Ecto neural progenitor cell (in vitro differentiated cells): ENCODE measurements at places on chromosomes 7 and 10.

DNA sequence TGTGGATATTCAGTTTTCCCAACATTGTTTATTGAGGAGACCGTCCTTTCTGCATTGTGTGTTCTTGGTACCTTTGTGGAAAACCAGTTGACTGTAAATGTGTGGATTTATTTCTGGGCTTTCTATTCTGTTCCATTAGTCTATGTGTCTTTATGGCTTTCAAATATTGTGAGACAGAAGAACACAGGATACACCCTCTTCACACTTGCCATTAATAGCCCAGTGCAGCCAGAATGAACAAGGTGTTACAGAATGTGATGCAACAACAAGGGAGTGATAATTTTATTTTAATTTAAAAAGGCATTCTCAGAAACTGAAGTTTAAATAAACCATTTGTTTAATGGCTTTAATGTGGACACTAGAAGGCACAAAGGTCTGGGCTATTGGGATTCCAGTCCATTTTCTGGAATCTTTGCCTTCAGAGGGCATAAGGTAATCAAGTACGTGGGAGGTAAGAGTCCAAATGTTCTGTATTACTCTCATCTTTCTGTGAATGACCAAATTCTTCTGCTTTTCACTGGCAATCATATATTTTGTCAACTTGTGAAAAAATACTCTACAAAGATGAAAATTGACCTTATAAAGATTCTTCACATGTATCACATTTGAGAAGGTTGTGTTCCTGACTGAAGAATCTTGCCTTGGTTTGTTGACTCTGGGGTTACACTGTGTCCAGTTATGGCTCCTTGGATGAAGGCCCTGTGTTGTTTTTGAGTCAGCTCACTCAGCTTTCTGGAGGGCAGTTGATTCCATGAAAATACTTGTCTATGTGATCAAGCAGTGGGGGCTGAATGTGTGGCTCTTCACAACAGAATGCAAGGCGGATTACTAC is 962.7 kb downstream of the LRMDA start:
- no peak for DNase-seq

GRCh38 chr7:25059576-25059975 is 65.5 kb downstream of the CYCS start:
- DNase-seq, result no peak

- DNase-seq, result no peak
Measured at GRCh38 chr10:75424571-75424970, 6.9 kb upstream of the LRMDA start.

DNA sequence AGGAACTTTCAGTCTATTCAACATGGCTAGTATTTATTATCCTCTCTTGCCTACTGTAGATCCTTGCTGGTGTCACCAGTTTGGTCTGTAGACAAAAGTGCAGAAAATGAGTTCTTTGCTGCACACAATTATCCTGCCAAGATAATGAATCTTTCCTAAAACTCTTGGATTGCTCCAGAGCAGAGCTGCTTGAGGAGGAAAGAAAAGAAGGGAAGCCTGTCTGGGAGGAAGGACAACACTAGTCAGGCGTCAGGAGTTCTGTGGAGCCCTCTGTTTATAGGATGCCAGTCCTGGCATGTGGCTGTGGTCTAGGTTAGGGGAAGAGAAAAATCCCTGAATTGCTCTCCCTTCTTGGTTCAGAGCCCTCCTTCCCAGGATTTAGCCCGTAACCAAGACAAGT is 430.0 kb upstream of the GALNT17 start:
- no peak for DNase-seq

- no peak for DNase-seq
Measured at GRCh38 chr7:148838905-148839304, 45.2 kb downstream of the EZH2 start.

DNA sequence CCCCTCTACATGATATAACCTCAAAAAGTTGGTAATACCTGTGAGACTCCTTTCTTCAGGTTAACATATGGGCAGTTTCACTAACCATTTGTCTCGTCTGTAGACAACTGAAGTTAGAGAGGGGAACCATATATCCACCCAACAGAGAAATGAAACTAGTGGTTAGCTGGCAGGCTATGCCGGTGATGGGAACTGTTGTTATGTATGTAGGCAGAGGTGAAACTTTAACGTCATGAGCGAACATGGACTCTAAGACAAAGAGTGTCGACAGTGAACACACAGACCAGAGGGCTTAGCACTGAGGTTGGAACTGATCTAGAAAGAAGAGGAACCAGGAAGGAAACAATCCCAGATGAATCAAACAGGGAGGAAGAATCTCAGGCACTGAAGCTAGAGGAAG is 112.4 kb downstream of the ELMO1 start:
- DNase-seq, result no peak

DNA sequence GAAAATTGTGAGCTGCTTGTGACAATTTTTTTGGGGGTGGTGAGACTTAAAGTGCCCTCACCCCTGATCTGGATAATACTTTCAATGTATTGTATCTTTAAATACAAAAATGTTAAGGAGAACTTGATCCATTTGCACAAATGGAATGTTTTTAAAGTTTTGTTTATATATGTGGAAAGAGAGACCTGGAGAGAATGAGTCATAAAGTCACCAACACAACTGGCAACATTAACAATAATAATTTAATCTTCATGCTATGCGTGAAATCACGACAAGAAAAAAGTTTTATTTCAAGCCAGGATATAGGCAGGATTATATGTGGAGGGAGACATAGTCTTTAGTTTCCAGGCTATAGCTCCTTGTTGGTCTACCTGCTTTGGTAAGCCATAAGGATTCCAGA is 537.5 kb downstream of the GPAM start:
- no peak for DNase-seq

GRCh38 chr7:85021101-85021704 is 165.7 kb downstream of the SEMA3D start:
- DNase-seq, result no peak

DNA sequence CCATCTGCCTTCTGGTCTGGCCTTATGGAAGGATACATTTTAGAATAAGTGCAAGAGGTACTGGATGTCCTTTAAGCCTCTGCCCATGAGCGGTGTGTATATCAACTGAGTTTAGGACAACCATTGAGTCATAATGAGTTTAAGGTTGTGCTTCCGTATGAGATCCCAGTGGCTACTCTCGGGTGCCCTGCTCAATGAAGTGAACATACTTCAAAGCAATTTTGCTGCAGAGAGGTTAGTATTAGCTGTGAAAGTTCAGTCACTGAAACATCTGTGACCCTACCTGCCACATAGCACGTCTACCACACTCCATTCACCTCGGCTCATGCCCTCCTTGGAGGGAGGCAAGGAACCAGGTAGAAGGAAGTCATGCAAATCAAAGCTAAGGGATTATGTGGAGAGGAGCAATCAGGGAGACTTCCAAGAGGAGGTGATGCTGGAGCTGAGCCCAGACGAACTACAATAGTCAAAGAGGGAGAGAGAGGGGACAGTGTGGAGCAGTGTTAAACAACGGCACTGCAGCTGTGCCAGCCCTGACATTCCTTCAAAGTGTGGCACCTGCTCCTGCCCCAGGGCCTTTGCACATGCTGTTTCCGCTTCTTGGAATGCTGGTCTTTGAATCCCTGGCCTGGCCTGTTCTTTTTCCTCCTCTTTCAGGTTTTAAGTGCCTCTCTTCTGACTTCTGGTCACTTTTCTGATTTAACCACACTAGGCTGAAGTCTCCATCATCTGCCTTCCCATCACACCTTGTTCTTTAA is 25.4 kb downstream of the BTBD16 start:
- no peak for DNase-seq

DNA sequence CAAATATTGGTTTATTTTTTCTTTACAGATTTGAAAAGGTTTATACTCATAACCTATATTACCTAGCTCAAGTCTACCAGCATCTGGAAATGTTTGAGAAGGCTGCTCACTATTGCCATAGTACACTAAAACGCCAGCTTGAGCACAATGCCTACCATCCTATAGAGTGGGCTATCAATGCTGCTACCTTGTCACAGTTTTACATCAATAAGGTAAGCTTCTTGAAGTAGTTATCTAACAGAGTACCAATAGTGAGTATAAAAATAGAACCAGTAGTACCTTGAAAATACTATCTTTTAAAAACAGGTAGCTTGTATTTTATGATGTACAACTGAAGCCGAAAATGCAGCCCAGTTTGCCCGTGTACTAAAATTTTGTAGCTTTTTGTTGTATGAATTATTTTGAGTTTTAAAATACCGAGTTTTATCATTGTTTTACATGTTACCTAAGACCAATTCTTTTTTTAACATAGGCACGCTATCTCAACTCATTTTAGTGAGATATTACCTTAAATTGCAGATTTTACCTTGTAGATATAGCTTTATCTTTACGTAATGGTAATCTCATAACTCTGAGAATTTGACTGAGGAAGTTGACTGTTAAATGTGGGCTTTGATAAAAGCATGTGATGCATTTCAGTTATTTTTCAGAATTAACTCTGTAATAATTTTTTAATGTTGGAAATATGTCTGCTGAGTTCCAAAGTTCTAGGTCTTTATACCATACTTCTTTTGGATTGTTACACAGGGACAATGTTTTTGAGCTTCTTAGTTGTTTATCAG is 17.3 kb downstream of the KIFBP start:
- no peak for DNase-seq

DNA sequence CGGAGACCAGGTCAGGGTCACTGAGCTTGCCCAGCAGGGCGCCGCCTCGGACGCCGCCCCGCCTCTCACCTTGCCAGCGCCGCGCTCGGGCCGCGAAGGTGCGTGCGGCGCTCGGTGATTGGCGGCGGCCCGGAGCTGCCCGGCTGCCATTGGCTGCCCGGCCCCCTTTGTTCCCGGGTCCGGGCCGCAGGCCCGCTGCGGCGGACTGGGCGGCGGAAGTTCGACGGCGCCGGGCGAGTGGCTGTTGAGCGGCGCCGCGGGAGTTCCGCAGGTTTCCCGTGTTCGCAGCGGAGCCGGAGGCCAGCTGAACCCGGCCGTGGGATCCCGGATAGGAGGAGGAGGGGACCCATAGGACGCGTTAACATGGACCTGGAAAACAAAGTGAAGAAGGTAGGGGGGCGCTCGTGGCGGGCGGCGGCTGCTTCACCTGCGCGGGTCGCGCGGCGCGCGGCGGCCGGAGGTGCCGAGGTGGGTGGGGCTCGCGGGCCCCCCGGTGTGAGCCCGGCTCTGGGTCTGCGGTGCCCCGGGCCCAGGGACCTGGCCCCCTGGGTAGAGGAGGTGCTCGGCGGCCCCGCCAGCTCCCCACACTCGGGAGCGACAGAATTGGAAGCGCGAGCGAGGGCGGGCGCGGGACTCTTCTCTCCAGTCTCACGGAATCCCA is at the start of gene TES:
TSS of gene TES (plus strand) at position 195 of the 661 bp plus-strand sequence. CDS start at position 364, 169 bp downstream.
- DNase-seq, result peak; percentile 78

- peak; percentile 78 for DNase-seq
Measured at GRCh38 chr10:70381471-70382421, 679 bp downstream of the LRRC20 start.

GRCh38 chr7:116135306-116135705 is 75.0 kb upstream of the TES start:
- DNase-seq, result no peak

DNA sequence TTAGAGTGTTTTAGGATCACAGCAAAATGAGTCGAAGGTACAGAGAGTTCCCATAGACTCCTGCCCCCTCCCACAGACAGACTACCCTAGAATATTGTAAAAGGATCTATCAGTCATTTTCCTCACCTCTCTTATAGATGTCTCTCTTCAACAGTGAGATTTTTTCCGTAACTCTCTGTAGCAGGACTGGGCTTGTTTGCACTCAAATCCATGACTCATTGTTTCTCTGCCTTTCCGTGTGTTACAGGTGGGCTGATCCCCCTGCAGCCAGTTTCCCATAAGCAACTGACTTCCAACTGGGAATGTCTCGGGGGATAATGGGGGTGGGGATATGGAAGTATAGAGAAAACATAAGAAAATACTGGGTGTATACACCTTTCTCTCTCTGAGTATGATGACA is 921.0 kb downstream of the GATA3 start:
- no peak for DNase-seq

DNA sequence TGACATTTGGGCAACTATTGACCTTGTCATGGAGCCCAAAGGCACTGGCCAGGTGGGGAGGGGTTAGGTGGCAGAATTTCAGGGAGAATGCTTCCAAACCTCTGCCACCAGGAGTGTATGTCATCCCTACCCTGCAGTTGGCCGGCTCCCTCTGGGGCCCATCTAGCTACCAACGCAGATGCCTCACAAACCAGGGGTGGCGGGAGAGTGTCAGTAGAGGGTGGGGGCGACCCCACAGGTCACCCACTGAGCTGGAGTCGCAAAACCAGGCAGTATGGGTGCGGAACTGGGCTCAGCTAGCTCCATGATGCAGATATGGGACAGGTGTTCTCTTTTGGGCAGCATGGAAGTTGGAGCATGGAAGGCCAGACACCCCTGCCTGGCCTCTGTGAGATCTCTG is 51.4 kb downstream of the FAM241B start:
- no peak for DNase-seq

DNA sequence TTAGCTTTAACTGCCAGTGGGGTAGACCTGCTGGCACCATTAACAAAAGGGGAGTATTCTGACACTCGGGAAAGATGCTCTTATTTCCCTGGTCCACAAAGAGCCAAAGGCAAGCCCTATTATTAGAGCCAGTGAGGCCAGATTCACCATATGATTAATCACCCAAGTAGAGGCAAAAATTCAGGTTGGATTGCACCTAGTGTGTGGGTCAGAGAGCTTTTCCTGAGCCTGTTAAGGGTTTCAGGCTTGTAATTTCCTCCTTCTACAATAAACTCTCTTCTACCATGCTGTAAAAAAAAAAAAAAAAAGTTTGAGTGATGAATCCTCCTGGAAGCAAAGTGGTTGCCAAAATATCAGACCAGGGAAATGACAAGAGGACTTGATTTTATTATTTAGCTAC is 163.5 kb downstream of the MBL2 start:
- DNase-seq, result no peak

DNA sequence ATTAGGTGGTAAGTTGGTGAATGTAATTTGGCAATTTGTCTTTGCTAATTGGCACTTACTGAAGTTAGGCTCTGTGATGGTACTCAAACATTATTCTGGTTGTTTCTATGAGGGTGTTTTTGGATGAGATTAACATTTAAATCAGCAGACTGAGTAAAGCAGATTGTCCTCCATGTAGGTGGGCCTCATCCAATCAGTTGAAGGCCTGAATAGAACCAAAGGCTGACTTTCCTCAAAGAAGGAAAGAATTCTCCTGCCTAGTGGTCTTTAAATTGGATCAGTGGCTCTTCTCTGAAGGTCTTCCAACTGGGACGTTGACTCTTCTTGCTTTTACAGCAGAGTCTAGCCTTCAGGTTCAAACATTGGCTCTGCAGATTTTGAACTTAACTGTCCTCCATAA is 278.3 kb downstream of the KIF20B start:
- no peak for DNase-seq

DNA sequence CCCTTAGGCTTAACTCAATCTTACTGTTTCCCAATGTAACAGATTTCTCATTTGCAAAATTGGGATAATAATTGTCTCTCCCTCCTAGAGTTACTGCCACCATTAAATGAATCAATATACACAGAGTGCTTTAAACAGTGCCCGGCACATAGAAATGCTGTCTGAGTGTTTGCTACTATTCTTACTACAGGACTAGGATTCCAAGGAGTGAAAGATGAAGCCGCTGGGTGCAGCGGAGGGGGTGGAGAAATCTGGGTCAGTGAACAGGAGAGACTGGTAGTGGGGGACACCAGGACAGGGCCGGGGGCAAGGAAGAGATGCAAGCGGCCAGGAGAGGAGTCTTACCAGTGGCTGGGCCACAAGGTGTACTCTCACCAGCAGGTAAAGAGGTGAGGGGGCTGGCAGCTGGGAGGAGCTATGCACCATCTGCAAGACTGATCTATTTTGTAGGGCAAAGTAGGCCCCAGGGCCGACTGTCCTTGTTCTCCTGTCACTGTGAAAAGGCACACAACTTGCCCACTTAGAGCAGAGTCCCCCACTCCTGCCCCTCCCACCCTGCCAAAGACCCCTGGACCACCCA is 18.5 kb upstream of the PRRT4 start:
- no peak for DNase-seq

- no peak for DNase-seq
Measured at GRCh38 chr7:87566311-87566900, 34.3 kb downstream of the ABCB1 start.
